ENCODE measurements at places on chromosomes 3 and 15.

DNA sequence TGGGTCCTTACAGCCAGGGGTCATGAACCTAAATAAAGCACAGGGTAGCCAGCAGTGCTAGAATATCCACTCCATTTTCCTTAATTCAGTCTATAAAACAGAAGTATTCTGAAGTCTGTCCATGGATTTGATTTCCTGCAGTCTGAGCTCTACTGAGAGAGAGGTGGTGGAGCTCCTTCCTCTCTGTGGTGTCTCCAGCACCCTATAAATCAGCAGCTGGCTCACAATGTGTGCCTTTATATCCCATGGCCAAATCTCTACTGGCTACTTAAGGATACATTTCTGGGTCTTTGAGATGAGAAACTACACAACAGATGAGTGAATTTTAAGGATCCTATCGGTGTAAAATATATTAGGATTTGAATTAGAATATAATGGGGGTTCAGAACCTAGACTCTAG lies 339.9 kb upstream of the RBMS3 start:
- DNase-seq: no peak

- DNase-seq: peak; percentile 96
Measured at GRCh38 chr3:190197346-190197763, 76.7 kb upstream of the P3H2 start.

DNA sequence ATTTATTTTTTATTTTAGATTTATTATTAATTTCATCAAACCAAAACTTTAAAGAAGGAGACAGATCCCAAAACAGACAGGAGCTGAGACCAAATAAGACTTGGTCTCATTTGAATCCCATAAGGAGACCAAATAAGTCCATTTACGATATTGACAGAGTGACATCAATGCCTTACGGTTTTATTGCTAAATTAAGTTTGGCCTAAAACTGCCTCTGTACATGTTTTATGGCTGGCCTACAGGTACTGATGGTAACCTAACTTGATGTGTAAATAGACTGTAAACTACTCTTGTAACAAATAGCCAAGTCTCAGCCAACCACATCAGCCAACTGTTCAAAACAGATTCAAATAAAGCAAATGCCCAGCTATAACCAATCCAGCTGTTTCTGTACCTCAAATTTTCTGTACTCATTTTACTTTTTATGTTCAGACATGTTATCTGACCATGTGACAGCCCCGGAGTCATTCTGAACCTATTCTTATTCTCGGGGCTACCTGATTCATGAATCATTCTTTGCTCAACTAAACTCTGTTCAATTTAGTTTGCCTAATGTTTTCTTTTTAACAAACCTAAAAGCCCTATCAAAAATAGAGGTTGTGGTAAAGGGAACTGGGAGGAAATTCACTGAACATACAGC lies 89.4 kb upstream of the CDAN1 start:
- DNase-seq: no peak

DNA sequence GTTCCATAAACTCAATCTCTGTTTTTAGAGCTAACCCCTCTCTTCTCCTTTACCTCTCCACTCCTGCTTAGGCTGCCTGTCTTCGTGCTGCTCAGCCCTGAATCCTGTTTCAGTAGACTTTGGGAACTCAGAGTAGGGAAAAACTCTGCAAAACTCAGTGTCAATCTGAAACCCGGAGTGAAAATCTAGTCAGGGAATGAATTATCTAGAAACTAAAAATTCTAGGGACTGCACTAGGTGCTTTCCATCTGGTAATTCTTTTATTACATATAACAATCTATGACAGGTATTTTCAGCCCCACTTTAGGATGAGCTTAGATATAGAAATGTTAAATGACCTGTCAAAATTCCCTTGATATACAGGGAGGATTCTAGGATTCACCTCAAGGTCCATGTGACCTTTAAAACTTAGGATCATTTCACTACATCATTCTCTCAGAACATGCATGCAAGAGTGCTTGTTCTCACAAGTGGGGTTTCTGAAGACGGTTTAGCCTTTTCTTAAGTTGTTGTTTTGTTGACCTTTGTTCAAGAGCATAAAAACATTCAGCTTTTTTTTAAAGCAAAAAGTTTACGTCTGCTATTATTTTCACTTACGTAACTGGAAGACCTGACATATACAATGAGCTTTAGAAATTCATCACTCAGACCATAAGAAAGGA lies 108.2 kb upstream of the MBNL1 start:
- no peak for DNase-seq

- no peak for DNase-seq
Measured at GRCh38 chr15:48355377-48355776, 24.1 kb downstream of the DUT start.

GRCh38 chr15:39942101-39942752 lies 8.3 kb downstream of the EIF2AK4 start:
- no peak for DNase-seq

DNA sequence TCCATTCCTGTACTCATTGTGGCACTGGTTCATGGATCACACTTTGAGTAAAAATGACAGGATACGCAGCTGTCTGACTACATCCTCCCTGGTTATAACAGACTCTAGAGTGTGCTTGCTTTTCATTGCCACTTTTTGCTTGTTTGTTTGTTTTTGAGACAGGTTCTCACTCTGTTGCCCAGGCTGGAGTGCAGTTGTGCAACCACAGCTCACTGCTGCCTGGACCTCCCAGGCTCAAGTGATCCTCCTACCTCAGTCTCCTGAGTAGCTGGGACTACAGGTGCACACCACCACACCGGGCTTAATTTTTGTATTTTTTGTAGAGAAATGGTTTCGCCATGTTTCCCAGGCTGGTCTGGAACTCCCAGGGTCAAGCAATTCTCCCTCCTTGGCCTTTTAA lies 89.3 kb upstream of the ROBO2 start:
- DNase-seq: no peak

- DNase-seq: no peak
Measured at GRCh38 chr3:25554376-25554775, 110.3 kb downstream of the TOP2B start.

GRCh38 chr15:70432924-70433495 lies 330.3 kb downstream of the UACA start:
- no peak for DNase-seq

DNA sequence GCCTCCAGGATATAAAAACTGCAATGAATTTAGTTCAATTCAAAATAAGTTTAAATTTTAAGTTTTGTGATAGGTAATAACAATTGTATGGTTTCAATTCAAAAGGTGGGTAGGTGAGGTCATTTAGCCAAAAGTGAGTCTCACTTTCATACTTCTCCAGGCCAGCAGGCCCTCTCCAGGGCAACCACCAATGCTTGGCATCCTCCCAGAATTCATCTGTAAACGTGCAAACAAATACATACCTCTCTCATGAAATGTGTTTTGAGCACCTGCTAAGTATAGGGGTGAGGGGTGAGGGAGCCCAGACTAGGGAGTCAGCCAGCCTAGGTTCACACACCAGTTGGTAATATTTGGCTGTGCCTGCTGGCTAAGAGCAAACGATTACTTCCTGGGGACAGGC lies 22.0 kb upstream of the RBSN start:
- no peak for DNase-seq

DNA sequence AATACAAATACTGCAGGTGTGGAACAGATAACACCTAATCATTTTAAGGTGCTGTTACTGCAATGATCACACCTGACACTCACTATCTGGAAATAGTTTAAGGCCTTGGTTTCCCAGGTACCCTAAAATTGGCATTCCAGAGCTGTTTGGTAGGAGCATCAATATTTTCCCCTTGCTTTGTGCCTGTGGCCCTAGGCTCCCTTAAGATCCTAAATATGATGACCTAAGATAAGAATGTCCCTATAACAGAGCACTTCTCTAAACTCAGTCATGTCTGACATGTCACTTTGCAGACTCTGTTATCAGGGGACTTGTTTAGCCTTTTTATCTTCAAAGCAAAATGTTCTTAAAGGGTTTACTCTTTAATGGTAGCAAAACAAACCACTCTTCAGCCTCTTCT lies 115.9 kb upstream of the STRIT1 start:
- DNase-seq: no peak

GRCh38 chr3:167876620-167877281 lies 141.2 kb downstream of the SERPINI1 start:
- DNase-seq: peak; percentile 23

DNA sequence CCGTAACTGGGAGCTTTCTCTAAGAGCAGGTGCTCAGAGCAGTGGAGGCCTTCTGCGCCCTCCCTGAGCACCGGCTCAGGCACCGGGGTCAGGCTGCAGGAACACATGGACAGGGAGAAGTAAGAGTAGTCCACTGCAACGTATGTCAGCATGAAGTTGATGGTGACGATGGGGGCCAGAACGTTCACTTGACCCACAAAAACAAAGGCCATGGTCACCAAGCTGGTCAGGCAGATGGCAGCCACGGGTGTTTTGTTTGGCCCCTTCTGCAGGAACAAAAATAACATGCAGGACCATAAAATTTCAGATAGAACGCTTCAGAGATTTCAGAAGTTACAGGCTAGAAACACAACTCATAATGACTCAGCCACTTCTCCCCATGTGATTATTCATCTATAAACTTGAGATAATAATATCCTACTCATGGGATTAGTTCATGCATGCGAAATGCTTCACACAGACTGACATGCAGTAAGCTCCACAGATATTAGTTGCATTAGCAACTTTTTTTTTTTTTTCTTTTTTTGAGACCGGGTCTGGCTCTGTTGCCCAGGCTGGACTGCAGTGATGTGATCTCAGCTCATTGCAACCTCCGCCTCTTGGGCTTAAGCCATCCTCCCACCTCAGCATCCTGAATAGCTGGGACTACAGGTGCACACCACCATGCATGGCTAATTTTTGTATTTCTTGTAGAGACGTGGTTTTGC lies 52.2 kb upstream of the HEG1 start:
- peak; percentile 91 for DNase-seq

GRCh38 chr3:134486577-134487041 lies 752 bp downstream of the CEP63 start:
- peak; percentile 9 for DNase-seq

GRCh38 chr15:68494573-68495110 lies 62.7 kb upstream of the ITGA11 start:
- no peak for DNase-seq

GRCh38 chr15:67331676-67332075 lies 77.1 kb downstream of the IQCH start:
- DNase-seq: no peak

- no peak for DNase-seq
Measured at GRCh38 chr3:69763458-69763857, 24.2 kb downstream of the MITF start.

- no peak for DNase-seq
Measured at GRCh38 chr3:11240496-11240895, 31.7 kb upstream of the ATG7 start.

DNA sequence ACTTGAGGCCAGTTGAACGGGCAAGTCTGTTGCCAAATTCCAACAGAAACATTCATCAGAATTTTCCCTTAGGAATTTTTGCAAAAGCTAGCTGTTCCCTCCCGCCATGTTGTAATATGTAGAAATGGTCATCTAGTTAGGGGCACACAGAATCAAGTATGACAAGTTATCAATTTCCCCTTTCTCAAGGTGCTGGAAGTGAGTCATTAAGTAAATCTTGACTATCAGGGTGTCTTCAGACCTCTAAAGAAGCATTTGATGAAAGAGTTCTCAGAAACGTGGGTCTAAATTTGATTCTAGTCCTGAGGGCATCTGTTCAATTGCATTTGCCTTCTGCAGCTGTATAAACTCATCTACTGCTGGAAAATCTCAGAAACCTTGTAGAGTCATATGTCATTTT lies 123.4 kb upstream of the FRMD4B start:
- DNase-seq: no peak

DNA sequence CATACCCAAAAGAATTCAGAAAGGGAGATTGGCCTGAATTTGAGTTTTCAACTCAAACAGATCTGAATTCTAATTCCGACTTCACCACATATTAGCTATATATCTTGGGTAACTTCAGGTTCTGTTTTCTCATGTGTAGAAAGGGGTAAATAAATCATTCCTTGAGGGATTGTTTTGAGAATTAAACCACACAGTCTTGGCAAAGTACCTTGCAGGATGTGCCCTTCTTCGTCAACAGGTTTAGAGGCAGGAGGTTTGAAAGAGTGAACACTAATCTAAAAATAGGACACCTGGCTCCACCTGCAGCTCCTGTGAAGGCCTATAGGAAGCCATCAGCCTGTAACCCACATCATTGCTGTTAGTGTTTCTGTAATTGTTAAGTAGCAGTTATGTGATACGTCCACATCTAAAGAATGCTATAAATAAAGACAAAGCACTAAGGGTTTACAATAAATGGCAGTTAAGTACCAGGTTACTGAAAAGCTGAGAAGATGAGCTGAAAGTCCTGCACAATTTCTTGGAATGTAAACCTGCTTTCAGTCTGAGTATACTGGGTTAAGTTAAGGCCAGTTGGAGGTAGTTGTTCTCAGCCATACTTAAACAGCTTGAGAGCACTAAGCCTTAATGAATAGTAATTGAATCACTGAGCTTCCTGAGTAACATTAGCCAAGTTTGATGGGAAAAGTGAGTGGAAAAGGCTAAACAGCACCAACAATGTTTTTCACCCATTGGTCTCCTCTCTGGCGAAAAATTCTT lies 6.0 kb downstream of the CCDC80 start:
- no peak for DNase-seq

DNA sequence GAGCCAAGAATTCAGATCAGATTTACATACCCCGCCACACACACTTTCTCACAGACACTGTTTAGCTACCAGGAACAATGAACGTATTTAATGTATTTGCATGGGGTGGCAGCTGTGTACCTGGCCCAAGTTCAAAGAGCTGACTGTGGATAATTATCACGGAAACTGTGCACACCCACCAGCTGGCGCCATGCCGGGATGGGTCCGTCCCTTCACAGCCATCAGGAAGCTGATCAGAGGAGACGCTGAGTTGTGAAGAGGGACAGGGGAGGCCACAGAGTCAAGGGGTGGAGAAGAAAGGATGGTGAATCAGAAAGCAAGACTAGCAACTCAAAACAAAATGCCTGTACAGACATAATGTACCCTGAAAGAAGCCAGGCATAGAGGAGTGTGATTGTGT lies 13.1 kb upstream of the PLA2G4D start:
- DNase-seq: no peak

- peak; percentile 16 for DNase-seq
Measured at GRCh38 chr3:30984855-30985749, 90.6 kb upstream of the GADL1 start.

- DNase-seq: no peak
Measured at GRCh38 chr15:89329329-89330084, 5.1 kb downstream of the POLG start.

GRCh38 chr3:52986049-52986448 lies 59.8 kb downstream of the SFMBT1 start:
- DNase-seq: no peak

- DNase-seq: no peak
Measured at GRCh38 chr3:129989414-129989813, 14.9 kb downstream of the TRH start.

DNA sequence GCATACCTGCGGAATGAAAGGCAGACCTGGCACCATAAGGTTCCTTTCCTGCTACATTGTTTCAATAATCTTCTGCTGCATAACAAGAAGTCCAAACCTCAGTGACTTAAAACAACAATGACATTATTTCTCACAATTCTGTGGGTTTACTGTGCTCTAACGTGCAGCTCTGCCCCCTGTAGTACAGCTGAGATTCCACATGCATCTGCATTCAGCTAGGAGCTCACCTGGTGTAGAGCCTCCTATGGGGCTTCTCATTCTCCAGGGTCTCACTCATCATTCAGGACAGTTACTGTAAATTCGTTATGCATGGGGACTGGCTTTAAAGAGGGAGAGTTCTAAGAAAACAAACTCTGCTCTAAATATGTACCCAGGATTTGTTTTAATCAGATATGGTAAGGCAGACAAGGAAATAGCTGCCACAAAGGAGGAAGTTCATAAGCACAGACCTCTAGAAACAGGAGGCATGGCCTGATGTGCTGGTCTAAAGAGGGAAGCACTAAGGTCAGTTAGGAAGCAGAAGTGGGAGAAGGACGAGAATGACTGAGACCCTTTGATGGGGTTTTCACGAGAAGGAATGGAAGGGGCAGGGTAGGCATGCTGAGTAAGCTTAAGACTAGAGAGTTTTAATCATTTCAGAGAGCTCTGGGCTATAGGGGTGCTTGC lies 347.0 kb downstream of the NEK10 start:
- DNase-seq: no peak
